ENCODE measurements at places on chromosomes 2 and 18.

- no peak for DNase-seq
These were observed 425.2 kb downstream of the METTL4 start for GRCh38 chr18:2146092-2146491.

GRCh38 chr18:9421901-9422327 lies 53.4 kb upstream of the RALBP1 start:
- no peak for DNase-seq

DNA sequence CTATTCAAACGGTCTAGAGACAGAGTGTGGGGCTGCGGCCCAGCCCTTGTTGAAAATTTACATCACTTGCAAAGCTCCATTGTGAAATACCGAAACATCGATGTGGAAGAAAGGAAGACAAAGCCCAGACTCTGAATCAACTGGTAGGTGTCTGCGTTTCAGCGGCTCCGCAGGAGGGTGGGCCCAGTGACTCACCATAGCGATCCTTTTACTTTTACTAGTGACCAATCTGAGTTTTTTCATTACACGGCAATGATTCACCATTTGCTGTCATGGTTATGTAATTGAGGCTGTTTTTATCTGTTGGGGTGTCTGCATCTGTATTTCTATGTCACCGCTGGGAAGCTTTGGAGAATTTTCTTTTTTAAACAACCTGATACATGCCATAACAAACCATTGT lies 66.6 kb upstream of the ODC1 start:
- DNase-seq: no peak

GRCh38 chr2:221276033-221276432 lies 296.1 kb downstream of the EPHA4 start:
- DNase-seq: no peak

DNA sequence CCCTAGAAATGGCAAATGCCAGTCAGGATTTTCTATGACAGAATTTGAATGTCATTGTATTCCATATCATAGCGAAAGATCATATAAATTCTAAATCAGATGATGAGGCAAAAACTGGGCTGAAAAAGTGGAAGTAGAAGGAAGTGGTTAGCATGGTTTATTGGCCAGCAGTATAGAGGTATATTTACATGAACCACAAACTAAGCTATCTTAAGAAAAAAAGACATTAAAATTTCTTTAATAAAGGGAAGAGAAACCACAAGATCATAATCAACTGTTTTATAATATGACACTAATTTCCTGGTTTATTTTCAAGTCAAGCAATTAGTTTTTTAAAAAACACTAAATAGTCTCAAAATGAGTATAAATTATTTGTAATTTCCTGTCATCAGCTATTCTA lies 123.2 kb upstream of the LRP1B start:
- no peak for DNase-seq

DNA sequence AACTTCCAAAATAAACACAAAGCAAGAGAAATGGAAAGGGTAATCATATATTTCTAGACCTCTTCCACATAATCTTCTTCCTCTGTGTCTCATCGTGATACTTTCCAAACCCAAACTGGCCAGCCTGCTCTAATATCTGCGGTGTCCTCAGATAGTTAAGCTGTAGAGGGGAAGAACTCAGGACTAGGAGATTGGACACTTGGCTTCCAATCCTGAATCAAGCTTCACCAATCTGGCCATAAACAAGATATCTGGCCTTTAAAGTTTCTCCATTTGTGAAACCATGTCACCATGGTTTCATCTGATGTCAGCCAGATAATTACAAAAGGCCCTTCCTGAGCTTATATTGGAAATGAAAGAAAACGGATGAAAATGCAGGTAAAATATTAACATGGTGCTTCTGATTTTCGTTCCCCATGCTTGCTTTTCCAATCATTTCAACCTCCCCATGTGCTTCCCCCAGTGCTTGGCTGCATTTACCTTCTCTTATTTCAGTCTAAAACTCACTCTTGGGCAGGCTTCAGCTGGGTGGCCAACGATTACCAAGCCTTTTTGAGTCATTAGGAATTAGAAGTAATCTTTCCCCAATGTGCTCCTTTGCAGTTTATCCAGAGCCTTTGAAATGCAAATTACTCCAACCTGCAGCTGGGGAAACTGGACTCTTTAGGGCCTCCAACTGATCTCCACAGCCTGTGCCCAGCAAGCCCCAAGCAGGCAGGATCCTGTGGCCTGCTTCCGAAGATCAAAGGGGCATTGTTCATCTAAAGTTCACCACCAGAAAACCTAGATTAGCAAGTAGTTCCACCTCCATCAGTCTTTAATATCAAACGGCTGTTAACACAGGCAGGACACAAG lies 44.5 kb upstream of the MYCN start:
- DNase-seq: no peak

DNA sequence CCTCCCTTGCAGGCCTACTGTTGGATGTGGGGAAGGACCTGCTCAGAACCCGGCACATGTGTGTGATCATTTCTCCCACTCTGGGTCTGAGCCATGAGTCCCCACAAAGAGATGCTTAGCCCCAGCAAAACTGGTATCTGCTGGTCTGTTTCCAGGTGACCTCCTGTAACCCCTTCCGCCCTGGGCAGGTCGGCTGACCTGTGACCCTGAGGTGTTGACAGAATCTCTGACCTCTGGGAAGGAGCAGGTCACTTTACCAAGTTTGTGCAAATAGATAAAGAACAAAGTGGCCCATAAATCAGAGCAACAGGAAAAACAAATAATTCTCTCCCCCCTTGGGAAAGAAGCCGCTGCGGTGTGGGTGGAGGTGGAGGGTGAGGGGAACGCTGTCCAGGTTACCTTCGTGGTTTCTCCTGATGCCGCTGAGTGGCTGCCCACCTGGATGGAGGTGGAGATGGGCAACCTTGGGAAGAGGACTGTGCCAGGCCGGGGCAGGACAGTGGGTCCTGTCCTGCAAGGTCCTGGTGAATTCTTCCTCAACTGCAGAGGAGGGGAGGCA lies 174.0 kb upstream of the MYCN start:
- no peak for DNase-seq

- DNase-seq: no peak
These were observed 102.0 kb downstream of the TMEM18 start for GRCh38 chr2:575030-575726.

DNA sequence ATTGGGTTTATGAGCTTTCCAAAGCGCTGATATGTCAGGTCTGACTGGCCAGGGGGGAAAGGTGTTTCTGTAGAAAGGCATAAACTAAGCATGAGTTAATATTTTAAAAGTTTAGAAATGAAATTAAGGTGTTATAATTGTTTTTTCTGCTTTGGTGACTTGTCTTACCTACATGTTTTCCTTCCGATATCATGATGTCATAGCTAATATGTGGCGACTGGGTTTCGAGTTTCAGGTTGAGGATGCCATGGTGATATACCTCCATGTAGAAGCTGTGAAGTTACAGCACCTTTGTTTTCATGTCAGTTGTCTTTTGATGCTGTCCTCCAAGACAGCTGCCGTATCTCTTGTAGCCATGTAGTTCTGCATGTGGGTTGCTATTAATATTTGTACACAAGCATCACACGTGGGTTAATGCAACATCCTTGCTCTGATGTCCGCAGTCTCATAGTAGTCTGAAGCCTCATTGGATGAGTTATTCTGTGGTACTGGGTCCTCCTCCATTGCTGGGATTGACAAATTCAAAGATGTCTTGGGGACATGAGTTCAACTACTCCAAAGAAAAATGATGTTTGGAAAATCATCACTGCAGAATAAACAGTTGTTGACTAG lies 230.6 kb downstream of the PRKCE start:
- no peak for DNase-seq
